ENCODE measurements at places on chromosomes 5 and 9. TPM values are rescaled to one million over a fixed set of nuclear protein-coding genes. Genes with fewer than 3 reads are reported as not detected.
A peak's percentile ranks its signal among the peaks of the same experiment; 100 is the strongest.

DNA sequence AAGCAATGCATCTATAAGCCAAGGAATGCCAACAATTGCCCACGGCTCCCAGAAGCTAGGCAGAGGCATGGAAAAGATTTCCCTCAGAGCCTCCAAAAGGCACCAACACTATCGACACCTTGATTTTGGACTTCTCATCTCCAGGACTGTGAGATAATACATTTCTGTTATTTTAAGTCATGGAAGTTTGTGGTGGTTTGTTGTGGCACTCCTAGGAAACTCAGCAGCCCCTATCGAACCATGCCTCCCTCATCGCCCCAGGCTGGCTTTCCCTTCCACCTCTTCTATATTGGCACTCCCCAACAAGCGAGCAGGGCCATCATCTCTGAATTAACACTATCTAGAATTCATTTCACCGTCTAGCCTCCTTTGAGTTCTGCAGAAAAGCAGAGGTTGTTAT is 33.7 kb upstream of the TAS2R1 start:
- no peak for DNase-seq

The SNAPC4 gene
- total RNA-seq = 17.7 TPM

The CSF1R gene
- under 0.01 TPM for total RNA-seq

- no peak for DNase-seq
Observed at GRCh38 chr5:37247036-37247435, 2.1 kb downstream of the CPLANE1 start.

The SYK gene
- not detected for total RNA-seq

The LEAP2 gene
- 0.18 TPM for total RNA-seq

GRCh38 chr5:177483042-177483441 is 9.6 kb upstream of the DBN1 start:
- no peak for DNase-seq

GRCh38 chr5:128213340-128213739 is 129.8 kb downstream of the SLC12A2 start:
- peak; percentile 88 for DNase-seq

- DNase-seq = no peak
Observed at GRCh38 chr5:68999181-68999580, 94.6 kb upstream of the SLC30A5 start.

The FOXD4L5 gene
- total RNA-seq = under 0.01 TPM

- DNase-seq = no peak
Observed at GRCh38 chr9:112103405-112103804, 71.7 kb downstream of the SUSD1 start.

GRCh38 chr9:37028420-37029031 is 5.5 kb downstream of the PAX5 start:
- DNase-seq = no peak

DNA sequence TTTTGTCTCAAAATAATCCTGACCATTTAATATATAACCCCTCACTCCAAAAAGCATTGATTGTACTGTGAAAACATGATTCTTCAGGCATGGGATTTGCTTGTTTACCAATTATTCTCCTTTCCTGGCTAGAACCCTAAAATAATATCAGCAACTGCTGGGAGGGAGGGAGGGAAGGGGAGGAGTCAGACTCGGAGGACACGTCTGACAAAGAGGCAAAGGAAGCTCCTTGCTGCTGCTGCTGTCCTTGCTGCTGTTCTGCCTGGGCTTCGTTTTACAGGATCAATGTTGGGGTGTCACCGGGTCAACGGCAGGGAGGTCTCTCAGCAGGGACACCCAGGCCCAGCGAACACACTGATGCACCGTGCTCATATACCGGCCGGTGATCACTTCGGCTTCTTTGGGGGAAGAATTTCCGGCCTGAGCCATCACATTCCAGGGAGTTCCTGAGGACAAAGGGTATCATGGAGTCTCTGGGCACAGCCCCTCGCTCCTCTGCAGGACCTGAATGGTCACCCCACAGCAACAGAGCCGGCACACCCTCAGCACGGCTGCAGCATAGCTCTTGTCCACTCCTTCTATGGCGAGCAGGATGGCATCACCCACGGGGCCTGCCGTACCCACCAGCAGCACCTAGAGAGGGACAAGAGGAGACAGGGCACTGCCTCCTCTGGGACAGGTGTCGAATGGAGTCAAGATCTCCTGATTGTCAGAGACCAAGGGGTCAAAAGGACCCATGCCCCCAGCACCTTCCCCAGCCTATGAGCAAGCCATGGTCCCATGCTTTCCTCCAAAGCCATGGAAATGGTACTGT is 27.9 kb downstream of the MED10 start:
- no peak for DNase-seq

- DNase-seq = no peak
Observed at GRCh38 chr9:102405218-102405867, 589.8 kb upstream of the CYLC2 start.

The ADAMTS19 gene
- total RNA-seq = not detected

DNA sequence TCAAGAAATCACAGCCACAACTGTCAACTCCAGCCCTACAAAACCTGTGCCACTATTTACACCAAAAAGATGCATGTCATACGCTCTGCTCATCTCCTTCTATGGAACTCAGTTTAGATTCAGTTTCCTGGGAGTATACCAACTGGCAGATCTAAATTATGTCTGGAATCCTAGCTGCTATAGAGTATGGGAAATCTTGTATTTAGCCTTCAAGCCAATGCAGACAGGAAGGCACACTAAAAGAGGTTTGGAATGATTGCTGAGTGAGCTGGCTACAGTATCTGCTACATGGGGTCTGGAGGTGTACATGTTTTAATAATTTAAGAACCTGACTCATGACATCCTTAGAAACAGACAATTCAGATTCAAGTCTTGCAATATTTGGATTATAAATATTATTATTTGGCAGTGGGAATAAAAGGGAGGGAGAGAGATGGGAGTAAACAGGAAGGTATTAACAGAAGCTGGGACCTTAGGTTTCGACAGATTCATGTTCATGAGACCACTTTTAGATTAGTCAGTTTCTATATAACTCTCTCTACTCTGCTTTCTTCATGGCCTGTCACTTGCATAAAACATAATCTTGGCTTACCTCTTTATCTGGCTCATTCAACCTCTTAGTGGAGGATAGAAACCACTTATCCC is 178.8 kb upstream of the HAPLN1 start:
- peak; percentile 56 for DNase-seq

- DNase-seq = no peak
Observed at GRCh38 chr5:154251529-154251928, 61.0 kb downstream of the GALNT10 start.

DNA sequence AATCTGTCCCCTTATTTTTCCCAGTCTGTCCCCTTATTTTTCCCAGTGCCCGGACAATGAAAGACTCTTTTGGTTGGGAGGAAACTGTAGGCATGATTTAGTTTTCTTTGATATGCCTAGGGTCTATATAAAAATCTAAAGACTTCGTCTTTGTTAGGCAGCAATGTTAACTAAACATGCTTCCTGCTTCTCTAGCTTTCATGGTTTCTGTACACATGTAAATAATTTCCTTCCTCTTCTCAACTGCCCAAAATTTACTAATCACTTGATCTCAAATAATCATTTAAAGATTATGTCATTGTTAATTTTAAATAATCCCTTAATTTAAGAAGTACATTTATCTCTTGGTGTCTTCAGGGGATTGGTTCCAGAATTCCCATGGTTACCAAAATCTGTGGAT is 47.8 kb upstream of the RAPGEF6 start:
- DNase-seq = no peak

The SMC2 gene
- total RNA-seq = 70.3 TPM

- no peak for DNase-seq
Observed at GRCh38 chr5:33810491-33811120, 81.2 kb downstream of the ADAMTS12 start.

The WDR31 gene
- 2.4 TPM for total RNA-seq

The LTC4S gene
- 1.5 TPM for total RNA-seq

DNA sequence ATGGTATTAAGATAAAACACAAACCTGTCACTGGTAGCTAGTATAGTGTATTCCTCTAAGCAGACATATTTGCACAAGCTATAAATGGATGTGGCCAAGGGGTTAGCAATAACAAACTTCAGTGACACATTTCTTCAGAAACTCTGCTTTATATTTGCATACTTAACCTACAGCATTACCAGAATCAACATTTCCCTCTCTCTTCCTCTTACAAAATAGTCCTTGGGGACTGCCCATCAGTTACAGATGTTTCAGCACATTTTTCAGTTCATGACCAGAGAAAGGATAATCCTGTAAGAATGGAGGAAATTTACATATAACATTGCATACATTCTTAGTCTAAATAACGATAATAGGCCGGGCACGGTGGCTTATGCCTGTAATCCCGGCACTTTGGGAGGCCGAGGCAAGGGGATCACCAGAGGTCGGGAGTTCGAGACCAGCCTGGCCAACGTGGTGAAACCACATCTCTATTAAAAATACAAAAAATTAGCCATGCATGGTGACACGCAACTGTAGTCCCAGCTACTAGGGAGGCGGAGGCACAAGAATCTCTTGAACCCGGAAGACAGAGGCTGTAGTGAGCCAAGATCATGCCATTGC is 25.3 kb upstream of the SLC1A1 start:
- DNase-seq = no peak

DNA sequence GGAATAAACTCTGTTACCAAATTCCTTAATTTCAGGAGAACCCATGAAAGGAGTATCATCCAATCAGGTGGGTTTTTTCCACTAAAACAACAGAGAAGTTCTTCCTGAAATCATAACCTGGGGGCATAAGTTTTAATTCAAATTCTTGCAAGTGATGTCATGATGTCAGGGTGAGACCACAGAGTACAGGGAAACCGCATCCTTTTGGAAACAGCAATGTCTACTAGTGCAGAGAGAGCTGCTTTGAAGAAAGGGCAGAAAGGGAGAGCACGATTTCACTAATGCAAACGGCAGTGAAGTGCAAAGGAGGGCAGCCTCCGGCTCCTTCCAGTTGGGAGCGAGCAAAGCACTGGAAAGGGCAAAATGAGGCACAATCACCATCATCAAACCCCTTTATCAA is 20.6 kb upstream of the CMBL start:
- no peak for DNase-seq

The PRDM12 gene
- not detected for total RNA-seq

The PNPLA7 gene
- total RNA-seq = 5.4 TPM

The DMRT3 gene
- total RNA-seq = not detected

GRCh38 chr5:82882316-82882715 is 194.9 kb downstream of the TMEM167A start:
- DNase-seq = no peak

The ZNF462 gene
- total RNA-seq = 9.1 TPM
